Type B pancreatic cell (in vitro differentiated cells): ENCODE measurements at places on chromosomes 4 and X. TPM values are rescaled to one million over a fixed set of nuclear protein-coding genes. Genes with fewer than 3 reads are reported as not detected.

RNF175 gene
- total RNA-seq = 0.38 and 11.3 TPM in 2 replicates

ZNF182 gene
- 5.1 and 6.8 TPM in 2 replicates for total RNA-seq

DNA sequence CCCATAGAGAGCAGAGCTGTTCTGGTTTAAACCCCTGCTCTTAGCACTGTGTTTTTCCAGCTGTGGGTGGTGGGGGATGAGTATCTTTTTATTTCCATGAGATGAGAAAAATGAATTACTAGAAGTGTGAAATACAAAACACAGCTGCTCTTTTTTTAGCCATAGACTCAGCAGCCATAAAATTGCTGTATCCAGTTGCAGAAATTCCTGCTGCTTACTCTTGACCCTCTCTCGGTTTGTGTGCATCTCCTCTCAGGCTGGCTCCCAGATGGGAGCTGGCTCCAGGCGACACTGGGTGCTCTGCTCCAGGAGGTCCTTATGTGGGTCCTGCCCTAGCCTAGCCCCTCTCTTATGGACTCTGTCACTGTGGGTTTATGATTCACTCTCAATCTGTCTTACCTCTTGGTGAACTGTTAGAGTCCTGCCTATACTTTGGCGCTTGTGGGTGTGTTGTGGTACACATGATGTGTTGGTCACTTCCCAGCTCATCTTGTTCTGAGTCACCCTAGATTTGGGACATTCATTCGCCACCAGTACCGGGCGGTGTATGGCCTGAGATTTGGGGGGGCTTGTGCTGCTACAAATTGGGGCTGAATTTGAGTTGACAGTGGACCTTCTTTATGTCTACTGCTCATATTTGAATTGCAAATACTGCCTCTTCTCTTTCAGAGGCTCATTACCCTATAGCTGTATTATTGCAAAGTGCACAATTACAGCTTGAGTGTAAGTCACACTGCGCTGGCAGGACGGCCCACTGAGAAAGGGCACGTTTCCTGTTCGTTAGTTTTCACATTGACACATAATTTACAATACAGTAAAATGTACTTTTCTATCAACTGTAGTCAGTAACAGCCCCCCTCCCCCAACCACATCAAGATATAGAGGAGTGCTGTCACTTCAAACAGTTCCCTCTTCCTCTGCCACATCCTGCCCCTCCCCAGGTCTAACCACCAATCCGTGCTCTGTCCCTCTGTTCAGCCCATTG is 46.9 kb upstream of the MSANTD1 start:
- DNase-seq = no peak

DNA sequence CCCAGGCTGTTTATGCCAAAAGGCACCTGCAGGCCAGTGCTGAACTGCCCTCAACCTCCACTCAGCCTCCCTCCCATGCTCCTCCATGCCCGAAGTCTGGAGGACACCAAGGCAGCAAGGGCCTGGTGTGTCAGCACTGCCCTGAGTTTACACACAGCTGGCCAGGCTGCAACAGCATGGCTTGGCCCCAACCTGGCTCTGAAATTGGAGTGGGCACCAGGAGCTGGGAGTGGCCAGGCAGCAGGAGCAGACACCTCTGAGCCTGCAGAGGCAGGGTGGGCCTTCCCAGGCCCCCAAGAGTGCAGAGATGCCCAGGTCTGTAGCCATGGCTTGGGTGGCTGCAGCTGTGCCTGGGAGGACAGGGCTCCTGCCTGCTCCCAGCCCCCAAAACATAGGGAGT is 571.2 kb upstream of the ACTRT1 start:
- DNase-seq = no peak

DNA sequence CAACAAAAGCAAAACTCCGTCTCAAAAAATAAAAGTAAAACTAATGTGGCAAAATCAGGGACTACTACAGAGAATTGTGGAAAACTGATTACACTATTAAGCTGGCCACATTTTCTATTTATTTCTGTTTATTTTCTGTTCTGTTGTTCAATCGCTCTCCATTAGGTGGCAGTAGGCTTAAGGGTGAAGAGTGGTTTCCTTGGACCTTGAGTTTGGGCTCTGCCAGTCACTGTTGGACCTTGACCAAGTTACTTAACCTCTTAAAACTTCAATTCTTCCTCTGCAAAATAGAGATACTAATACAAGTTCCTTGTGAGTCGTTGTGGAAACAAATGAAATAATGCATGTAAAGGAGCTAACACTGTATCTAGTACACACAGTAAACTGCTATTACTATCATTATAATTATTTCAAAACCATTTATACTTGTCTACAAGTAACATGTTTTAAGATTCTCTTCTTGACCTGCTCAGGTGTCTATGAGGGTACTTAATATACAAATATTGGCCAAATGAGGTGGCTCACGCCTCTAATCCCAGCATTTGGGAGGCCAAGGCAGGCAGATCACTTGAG is 15.2 kb downstream of the HSD17B11 start:
- DNase-seq = no peak

DNA sequence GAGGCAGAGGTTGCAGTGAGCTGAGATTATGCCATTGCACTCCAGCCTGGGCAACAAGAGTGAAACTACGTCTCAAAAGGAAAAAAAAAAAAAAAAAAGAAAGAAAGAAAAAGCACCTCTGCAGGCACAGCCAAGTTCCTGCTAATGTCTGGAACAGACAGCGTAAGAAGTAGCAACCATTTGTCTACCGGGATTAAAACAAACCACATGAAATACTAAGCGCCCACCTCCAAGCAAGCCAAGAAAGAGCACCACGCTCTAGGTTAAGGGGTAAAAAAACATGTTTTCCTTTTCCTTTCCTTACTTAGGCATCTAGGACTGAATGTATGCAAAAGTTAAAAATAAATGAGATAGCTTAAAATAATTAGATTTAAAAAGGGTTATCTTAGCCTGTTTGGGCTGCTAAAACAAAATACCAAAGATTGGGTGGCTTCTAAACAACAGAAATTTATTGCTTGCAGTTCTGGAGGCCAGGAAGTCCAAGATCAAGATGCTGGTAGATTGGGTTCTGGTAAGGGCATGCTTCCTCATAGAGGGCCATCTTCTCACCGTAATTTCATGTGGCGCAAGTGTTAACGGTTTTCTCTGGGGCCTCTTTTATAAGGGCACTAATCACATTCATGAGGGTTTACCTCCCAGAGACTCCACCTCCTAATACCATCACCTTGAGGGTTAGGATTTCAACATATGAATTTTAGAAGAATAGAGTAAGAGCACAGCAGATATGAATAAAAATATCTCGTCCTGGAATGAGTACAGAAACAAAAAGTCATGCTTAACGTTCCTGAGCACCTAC is 12.3 kb downstream of the GPC4 start:
- no peak for DNase-seq

GRCh38 chr4:145878501-145879435 is 59.9 kb downstream of the ZNF827 start:
- DNase-seq = no peak

- DNase-seq = no peak
Measured at GRCh38 chrX:71612256-71612655, 6.1 kb downstream of the CXCR3 start.

DNA sequence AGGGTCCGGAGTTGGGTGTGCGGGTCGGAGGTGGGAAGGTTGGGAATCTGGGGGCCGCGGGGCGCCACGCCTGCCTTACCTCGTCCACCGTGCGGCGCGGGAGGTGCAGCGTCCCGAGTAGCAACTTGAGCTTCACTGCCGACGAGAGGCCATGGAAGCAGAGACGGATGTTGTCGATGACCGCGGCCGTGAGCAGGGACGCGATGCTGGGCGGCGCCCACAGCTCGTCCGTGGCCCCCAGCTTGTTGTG is 178 bp downstream of the NELFA start:
- DNase-seq = no peak

DNA sequence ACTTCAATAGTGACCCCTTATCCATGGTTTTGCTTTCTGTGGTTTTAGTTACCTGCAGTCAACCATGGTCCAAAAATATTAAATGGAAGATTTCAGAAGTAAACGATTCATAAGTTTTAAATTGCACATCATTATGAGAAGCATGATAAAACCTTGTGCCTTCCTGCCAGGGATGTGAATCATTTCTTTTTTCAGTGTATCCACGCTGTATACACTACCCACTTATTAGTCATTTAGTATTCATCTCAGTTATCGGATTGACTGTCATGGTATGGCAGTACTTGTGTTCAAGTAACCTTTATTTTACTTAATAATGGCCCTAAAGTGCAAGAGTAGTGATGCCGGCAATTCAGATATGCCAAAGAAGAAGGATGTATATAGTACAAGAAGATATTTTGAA is 37.7 kb upstream of the TASL start:
- no peak for DNase-seq

DNA sequence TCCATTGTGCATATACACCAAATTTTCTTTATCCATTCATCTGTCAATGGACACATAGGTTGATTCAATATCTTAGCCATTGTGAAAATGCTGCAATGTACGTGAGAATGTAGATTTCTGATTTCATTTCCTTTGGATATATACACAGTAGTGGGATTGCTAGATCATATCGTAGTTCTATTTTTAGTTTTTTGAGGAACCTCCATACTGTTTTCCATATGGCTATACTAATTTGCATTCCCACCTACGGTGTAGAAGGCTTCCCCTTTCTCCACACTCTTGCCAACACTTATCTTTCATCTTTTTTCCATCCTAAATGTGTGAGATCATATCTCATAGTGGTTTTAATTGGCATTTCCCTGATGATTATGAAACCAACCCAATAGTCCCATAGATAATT is 43.4 kb downstream of the ING2 start:
- DNase-seq = no peak

DNA sequence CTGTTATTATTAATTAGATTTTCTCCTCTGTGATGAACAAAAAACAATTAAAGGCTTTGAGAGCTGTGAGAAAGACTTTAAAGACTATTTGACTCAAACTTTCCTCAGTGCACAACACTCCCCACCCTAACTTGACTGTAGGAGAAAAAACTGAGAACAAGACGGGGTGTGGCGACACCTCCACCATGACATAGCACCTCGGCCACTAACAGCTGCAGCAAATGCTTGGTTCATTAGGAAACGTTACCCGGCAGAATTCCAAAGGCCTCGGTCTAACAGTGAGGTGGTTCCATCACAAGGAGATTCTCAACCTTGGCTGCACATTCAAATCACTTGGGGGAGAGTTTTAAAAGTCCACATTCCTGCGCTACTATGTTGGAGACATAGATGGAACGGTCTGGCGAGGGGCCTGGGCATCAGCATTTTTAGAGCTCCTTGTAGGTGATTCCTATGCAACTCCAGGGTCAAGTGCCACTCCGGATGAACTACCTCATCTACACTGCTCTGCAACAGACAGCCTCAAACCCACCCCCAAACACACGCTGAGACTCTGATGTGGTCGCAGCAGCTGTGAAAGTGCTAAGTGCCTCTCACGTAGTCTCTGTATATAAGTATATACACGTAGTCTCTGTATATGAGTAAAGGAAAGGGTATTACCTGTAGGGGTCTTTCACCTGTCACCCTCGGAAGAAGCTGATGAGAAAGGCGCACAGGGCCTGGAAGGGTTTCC is 1.0 kb downstream of the FGFBP2 start:
- DNase-seq = no peak

GRCh38 chr4:67723949-67724348 is 23.0 kb upstream of the UBA6 start:
- no peak for DNase-seq

DNA sequence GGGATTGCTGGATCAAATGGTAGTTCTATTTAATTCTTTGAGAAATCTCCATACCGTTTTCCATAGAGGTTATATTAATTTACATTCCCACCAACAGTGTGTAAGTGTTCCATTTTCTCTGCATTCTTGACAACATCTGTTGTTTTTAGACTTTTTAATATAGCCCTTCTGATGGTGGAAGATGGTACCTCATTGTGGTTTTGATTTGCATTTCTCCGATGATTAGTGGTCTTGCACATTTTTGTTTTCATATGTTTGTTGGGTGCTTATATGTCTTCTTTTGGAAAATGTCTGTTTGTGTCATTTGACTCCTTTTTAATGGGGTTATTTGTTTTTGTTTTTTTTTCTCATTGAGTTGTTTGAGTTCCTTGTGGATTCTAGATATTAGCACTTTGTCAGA is 75.3 kb upstream of the PUDP start:
- no peak for DNase-seq

GRCh38 chr4:13860126-13860525 is 232.6 kb upstream of the BOD1L1 start:
- DNase-seq = no peak

GRCh38 chr4:26509681-26510333 is 19.5 kb upstream of the CCKAR start:
- no peak for DNase-seq
